ENCODE measurements at places on chromosomes 1 and 21.

- no peak for DNase-seq
These were observed 373.5 kb upstream of the ADGRL4 start for GRCh38 chr1:79380078-79380477.

- no peak for DNase-seq
These were observed 26.5 kb downstream of the CNIH4 start for GRCh38 chr1:224383218-224383617.

GRCh38 chr1:102837551-102837950 is 270.8 kb downstream of the COL11A1 start:
- DNase-seq, result no peak

DNA sequence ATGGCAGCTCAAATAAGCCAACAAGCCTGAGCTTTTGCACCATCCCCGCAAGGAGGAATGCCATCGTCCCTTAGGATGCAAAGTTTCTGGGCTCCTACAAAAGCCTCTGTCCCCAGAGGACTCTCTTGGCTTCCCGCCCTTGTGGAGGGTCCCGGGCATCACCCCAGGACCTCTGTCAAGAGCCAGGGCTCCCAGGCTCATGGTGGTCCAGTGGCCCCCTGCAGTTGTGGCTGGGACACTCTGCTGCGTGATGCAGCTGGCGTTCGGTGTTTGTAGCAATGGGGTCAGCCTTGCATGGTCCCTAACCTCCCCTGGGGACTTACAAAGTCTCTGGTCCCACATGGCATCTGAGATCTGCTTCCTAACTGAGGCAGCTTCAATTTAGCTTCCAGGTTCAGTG is 104.7 kb downstream of the RIPK4 start:
- DNase-seq, result no peak
